ENCODE measurements at places on chromosomes 11 and 22. TPM values are rescaled to one million over a fixed set of nuclear protein-coding genes. Genes with fewer than 3 reads are reported as not detected.

F2 gene
- not detected for total RNA-seq

SCUBE2 gene
- total RNA-seq = 4.4 TPM

SAA1 gene
- not detected for total RNA-seq

HTR3A gene
- total RNA-seq = not detected

PIH1D2 gene
- total RNA-seq = 0.97 TPM

P2RX6 gene
- not detected for total RNA-seq

AQP11 gene
- total RNA-seq = 0.31 TPM

TIGD3 gene
- 0.13 TPM for total RNA-seq

GLYATL1 gene
- total RNA-seq = not detected

DKK3 gene
- total RNA-seq = 408 TPM

IGLL1 gene
- total RNA-seq = not detected

RIMBP3B gene
- not detected for total RNA-seq

Data from bladder microvascular endothelial cell (primary cell).